ENCODE measurements at places on chromosomes 3 and 15.

DNA sequence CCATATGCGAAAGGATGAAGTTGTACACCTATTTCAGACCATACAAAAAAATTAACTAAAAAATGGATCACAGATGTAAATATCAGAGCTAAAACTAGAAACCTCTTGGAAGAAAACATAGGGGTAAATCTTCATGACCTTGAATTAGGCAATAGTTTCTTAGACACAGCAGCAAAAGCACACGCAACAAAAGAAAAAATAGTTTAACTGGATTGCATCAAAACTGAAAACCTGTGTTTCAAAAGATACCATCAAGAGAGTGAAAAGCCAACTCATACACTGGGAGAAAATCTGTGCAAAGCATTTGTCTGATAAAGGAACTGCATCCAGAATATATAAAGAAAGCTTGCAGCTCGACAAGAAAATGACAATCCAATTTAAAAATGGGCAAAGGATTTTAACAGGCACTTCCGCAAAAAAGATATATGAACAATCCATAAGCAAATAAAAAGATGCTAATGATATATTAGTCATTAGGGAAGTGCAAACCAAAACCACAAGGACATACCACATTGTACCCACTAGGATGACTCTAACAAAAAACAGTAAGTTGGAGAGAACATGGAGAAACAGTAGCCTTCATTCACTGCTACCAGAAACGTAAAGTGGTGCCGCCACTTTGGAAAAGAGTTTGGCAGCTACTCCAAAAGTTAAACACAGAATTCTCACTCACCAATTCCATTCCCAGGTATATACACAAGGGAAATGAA, 263.1 kb downstream of the ADAMTS17 start:
- DNase-seq = no peak

- no peak for DNase-seq
These were observed 58.5 kb downstream of the BBX start for GRCh38 chr3:107581230-107581629.

GRCh38 chr3:128100638-128101037, 23.0 kb downstream of the RUVBL1 start:
- no peak for DNase-seq

- DNase-seq = no peak
These were observed 106.0 kb downstream of the MYH15 start for GRCh38 chr3:108404368-108404767.

Measured in T-helper 1 cell (primary cell).